Lower leg skin (tissue), 4 donors: ENCODE measurements at places on chromosomes 7 and 10.

- peak; percentile 40 for DNase-seq
Observed at GRCh38 chr10:29545122-29545521, 89.6 kb downstream of the SVIL start.

DNA sequence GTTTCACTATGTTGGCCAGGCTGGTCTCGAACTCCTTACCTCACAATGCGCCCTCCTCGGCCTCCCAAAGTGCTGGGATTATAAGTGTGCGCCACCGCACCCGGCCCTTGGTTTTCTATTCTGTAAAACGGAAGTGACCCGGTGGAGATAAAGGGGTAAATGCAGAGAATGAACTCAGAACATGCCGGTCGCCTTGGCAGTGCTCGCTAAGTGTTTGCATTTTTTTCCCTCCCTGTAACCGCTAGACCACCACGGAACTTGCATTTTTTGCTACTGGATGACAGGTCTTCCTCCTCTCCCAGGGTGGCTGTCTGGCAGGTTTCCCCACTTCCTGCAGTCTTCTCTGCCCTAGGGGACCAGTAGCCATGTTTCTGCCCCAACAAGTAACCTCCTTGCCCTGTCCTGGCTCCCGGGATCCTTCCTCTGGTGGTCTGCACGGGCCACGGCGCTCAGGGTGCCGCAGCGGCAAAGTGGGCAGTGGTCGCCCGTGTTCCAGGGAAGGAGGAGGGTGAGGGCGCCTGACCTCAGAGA is 18.8 kb upstream of the GNA12 start:
- no peak for DNase-seq

DNA sequence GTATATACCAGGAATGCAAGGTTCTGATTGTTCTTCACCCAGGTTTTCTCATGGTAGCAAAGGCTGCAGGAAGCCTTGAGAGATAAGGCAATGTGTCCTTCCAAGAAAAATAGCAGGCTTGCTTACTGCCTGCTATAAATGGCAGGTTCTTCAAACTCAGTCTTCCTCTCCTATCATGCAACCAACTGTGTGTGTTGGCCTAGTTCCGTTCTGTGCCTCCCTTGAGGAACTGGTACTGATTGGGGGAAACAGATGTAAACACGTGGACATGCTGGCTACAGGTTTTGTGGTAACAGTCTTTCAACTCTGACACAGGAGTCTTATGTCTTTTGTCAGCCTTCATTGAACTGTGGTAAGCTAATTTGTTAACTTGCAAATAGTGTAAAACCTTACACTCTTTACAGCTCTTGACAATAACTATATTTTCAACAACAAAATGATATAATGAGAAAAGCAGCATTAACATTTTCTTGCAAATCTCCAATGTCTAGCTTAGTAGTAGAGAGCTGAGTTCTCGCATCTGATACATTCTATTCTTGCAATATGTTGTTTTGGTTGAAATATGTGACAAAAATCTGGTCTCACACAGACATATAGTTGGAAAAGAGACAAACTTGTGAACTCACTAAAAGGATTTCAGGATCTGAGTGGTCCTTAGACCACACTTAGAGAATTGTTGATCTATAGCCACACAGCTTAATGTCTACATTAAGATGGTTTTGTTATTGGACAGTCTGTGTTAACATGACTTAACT is 54.7 kb upstream of the LSM8 start:
- DNase-seq = no peak

GRCh38 chr7:27219821-27220220 is 19.9 kb upstream of the HOXA13 start:
- peak; percentile 52 for DNase-seq

DNA sequence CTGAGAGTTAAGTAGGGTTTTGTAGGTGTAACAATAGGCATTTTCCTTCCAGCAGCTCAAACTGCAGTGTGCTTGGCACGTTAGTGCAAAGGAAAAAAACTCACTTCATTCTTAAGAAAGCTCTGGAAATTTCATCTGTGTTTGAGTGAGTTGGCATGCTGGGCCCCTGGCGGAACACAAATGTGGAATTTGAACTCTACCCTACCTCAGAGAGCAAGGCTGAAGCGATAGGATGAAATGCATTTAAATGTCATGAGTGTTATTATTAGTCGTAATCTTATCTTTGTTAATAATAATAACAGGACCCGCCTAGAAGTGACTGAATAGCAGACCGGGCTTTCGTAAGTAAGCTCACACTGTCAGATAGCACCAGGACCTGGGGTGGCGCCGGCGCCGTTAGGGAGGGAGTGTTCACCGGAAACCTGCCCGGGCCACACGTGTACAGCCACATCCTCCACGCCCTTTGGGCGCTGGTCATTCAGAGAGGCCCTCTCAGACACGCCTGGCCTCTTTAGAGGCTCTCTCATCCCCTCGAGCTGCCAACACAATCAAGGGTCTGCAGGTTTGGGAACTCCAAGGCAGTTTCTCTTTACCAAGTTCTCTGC is 63.5 kb downstream of the GRK5 start:
- peak; percentile 94 for DNase-seq

DNA sequence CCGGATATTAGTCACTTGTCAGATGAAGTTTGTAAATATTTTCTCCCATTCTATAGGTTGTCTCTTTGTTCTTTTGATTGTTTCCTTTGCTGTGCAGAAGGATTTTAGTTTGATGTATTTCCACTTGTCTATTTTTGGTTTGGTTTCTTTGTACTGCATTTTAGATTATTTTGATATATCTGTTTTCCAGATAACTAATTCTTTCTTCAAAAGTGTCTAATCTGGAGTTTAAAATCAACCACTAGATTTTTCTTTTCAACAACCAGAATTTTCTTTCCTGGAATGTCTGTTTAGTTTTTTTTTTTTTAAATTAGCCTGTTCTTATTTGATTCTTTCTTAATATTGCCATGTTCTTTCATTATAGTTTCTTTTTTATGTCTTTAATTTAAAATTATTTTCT is 116.8 kb upstream of the INHBA start:
- DNase-seq = no peak

- no peak for DNase-seq
Observed at GRCh38 chr7:121023194-121023593, 34.7 kb downstream of the CPED1 start.

- DNase-seq = no peak
Observed at GRCh38 chr7:24609059-24609458, 35.8 kb downstream of the PALS2 start.

- DNase-seq = no peak
Observed at GRCh38 chr10:132558516-132559413, 21.2 kb downstream of the INPP5A start.

DNA sequence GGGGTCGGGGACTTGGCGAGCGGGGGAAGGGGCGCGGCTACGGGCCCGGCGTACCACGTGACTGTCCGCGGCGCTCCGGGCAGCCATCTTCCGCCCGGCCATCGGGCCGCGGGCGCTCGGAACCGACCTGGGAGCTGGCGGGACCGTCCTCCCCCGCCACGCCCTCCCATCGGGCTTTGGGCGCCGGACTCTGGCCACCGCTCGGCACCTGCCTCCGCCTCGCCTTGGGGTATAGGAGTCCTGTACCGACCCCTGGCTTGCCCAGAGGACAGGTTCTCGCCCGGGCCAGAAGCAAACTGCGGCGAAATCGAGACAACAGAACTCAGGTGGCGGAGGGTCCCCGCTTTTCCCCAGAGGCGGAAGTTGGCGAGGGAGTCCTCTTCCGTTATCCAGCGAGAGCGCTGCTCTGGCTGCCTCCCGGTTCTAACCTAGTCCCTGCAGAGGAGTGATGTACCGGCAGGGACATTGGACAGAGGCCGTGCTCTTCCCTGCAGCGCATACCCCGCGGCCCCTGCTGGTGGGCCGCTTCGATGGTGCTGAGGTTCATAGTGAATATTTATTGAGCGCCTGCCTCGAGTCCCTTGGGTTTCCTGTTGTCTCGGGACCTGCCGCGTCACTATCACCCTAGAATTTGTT is 1.2 kb upstream of the SGMS1 start:
- peak; percentile 59 for DNase-seq

- no peak for DNase-seq
Observed at GRCh38 chr7:42991913-42992591, 59.9 kb downstream of the MRPL32 start.

GRCh38 chr7:13333371-13333770 is 645.9 kb downstream of the ARL4A start:
- no peak for DNase-seq

GRCh38 chr10:127392351-127393235 is 156.5 kb upstream of the NPS start:
- no peak for DNase-seq

GRCh38 chr7:98569691-98570337 is 47.3 kb upstream of the NPTX2 start:
- DNase-seq = peak; percentile 62

- DNase-seq = no peak
Observed at GRCh38 chr10:5843686-5844344, 30.6 kb upstream of the GDI2 start.

GRCh38 chr7:129843365-129843898 is 109.3 kb downstream of the UBE2H start:
- no peak for DNase-seq

- no peak for DNase-seq
Observed at GRCh38 chr7:155009570-155010157, 6.7 kb upstream of the PAXIP1 start.

DNA sequence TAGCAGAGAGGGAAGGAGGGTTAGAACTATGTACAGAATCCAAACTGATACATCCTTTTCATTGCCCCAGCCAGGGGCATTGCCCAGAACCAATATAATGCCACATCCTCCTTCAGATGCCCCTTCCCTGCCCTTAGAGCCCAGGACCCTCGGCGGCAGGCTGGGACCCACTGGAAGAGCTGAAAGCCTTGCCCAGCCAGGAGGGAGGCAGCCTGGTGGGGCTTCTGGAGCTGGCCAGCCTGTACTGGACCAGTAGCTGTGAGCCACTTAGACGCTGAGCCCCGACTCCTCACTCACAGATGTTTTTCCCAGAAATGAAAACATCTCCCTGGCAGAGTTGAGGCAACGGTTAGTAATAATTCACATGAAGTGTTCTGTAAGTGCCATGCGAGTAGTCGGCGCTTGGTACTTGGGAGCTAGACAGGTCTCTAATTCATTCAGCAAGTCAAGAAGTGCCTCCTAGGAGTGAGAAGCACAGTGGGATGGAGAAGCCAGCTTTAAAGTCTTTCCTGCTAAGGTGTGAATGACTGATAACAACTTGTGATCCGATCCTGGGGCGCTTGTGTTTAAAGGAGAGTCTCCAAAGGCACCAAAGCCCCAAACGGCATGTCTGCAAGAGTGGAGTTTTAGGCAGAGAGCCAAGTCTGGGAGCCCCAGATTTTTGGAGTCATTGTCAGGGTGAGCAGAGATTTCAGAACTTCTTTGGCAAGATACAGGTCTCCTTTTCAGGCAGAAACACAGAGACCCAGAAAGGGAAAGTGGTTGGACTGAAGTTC is 9.8 kb downstream of the VSIR start:
- no peak for DNase-seq

- no peak for DNase-seq
Observed at GRCh38 chr7:108010377-108010776, 7.4 kb upstream of the LAMB1 start.

DNA sequence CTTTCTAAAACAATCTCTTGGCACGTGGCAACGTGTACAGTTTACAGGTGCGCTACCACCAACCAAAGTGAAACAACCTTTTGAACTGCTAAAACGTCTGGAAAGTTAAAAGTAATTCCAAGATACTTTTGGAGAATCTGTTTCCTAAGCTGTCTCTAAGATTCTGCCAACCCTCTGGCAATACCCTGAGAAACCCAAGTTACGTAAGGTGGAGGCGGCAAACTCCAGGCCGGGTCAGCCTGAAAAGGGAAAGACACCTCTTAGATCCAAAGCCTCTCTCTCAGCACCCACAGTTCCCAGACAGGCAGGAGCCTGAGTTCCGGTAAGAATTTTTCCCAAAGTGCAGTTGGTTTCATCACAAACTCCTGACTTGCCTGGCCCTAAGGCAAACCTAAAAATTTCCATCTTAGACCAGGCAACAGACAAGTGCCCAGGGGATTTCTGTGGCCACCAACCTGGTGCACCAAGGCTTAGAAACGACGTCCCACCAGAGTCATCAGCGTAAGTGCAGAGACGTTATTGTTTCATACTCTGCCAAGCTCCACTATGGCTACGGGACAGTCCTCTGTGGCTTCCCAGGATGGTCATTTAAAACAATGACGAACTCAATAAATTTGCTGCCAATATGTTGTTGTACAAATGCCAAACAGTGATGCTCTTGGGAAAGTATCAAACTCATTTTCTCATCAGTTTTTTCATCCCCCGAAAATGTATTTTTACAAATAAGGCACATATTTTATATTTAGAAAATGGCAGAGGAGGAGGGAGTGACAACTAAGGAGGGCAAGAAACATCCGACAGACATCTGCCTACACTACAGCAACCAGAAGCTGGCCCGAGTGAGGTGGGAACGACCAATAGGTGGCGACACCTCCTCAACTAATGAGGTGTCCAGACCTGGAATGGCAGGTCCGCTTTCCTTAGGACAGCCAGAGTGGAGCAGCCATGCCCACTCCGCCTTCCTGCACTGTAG is 205.8 kb upstream of the FRMD4A start:
- peak; percentile 65 for DNase-seq

GRCh38 chr10:31000071-31000782 is 31.4 kb downstream of the ZNF438 start:
- no peak for DNase-seq

GRCh38 chr7:46152696-46153095 is 231.6 kb upstream of the IGFBP3 start:
- DNase-seq = no peak
